ENCODE measurements at places on chromosomes 3 and 15.

- no peak overlapping the region for H3K4me3 ChIP-seq
- no peaks in the 10 kb centered on the region for H3K4me1 ChIP-seq
- peaks cover 9% of the 10 kb centered on the region for H3K27me3 ChIP-seq
Measured at GRCh38 chr15:33831646-33832045, 136.7 kb upstream of the CHRM5 start.

- peaks cover 7% of the 10 kb centered on the region for H3K4me1 ChIP-seq
- H3K36me3 ChIP-seq, result no peaks in the 10 kb centered on the region
- DNase-seq, result no peak
- H3K27me3 ChIP-seq, result peaks cover 13% of the 10 kb centered on the region
Measured at GRCh38 chr3:76679541-76679940, 360.4 kb upstream of the ROBO2 start.

DNA sequence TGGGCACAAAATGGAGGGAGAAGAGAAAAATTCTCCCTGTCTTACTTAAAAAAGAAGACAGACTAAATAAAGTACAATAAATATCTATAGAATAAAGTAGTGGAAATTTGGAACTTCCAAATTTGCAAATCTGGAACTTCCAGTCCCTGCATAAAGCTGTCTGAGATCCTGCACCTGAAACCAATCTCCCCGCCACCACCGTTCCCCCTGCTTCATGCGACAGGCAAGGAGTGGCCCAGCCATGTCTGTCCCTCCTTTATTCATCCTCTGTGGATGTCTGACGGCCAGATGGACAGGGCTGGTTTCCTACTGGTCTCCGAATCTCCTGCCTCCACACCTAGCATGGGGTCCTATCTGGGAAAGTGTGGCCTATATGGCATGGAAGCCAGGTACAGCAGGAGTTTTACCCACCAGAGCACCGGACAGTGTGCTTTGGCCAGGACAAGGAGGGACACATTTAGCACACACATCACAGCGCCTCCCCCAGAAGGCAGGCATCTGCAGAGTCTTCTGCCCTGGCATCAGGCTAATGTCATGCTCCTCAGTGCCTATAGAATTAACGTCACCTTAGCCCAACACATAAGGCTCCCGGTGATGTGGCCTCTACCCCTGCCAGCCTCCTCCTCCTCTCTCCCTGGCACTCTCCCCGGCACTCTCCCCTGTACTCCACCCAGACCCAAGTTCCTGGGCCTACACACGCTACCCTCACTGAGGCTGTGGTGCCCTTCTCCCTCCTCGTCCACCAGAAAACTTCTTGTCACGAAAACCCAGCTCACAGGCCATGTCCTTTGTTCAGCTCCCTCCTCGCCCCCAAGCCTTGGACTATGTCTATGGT lies 170.8 kb downstream of the XXYLT1 start:
- no peak overlapping the region for H3K27ac ChIP-seq
- no peak overlapping the region for H3K4me3 ChIP-seq
- peaks cover 29% of the 10 kb centered on the region for H3K4me1 ChIP-seq
- no peaks in the 10 kb centered on the region for H3K36me3 ChIP-seq
- no peaks in the 10 kb centered on the region for H3K27me3 ChIP-seq
- DNase-seq, result no peak

GRCh38 chr3:52357151-52358080 lies 41.3 kb downstream of the DNAH1 start:
- no peak for DNase-seq
- no peak overlapping the region for H3K27ac ChIP-seq
- no peaks in the 10 kb centered on the region for H3K4me1 ChIP-seq
- H3K27me3 ChIP-seq, result no peaks in the 10 kb centered on the region
- H3K4me3 ChIP-seq, result no peak overlapping the region

GRCh38 chr3:185950728-185951127 lies 12.9 kb upstream of the TRA2B start:
- no peak for DNase-seq
- no peak overlapping the region for H3K27ac ChIP-seq
- no peak overlapping the region for H3K4me3 ChIP-seq
- H3K4me1 ChIP-seq, result no peaks in the 10 kb centered on the region

GRCh38 chr3:62184559-62184958 lies 188.8 kb downstream of the FEZF2 start:
- peaks cover 9% of the 10 kb centered on the region for H3K4me1 ChIP-seq
- no peaks in the 10 kb centered on the region for H3K27me3 ChIP-seq
- DNase-seq, result no peak
- peaks cover 2% of the 10 kb centered on the region for H3K36me3 ChIP-seq
- no peak overlapping the region for H3K27ac ChIP-seq

GRCh38 chr3:100023150-100023549 lies 91.2 kb downstream of the FILIP1L start:
- H3K4me3 ChIP-seq, result no peak overlapping the region
- no peaks in the 10 kb centered on the region for H3K36me3 ChIP-seq
- no peak for DNase-seq
- H3K27ac ChIP-seq, result peak overlapping the region; percentile 74
- no peaks in the 10 kb centered on the region for H3K27me3 ChIP-seq

Data from osteocyte (in vitro differentiated cells).